Stimulated activated CD8-positive, alpha-beta memory T cell treated with anti-CD3 and anti-CD28 coated beads, Interleukin-2, amount 100 ng/mL, for 1 hour (primary cell): ENCODE measurements at places on chromosomes 16 and 17.

DNA sequence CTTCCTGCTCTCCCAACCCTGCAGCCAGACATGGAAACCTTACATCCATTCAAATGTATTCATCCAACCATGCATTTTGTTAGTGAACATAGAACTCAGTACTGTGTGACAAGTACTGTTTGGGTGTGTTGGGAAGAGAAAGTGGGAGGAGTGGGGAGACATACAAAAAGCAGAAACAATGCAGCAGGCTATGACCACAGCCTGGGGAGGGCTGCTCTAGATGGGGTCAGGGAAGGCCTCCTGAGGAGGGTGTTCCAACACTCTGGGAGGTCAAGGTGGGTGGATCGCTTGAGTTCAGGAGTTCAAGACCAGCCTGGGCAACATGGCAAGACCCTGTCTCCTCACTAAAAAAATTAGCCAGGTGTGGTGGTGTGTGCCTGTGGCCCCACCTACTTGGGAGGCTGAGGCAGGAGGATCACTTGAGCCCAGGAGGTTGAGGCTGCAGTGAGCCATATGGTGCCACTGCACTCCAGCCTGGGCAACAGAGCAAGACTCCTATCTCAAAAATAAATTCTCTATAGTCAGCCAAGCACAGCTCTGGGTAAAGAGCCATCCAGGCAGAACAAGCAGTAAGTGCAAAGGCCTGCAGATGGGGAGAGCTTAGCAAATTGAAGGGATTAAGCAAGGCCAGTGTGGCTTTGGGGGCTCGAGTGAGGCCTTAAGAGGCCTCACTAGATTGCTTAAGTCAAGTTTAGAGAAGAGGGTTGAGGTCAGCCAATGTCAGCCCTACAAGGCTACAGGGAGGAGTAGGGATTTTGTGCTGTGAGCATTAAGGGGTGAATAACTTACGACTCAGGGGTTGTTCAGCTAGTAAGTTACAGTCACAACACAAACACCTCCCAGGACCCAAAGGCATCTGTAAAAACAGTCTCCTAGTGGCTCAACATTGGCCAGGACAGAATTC, 5.5 kb downstream of the SLC13A2 start:
- DNase-seq = no peak

DNA sequence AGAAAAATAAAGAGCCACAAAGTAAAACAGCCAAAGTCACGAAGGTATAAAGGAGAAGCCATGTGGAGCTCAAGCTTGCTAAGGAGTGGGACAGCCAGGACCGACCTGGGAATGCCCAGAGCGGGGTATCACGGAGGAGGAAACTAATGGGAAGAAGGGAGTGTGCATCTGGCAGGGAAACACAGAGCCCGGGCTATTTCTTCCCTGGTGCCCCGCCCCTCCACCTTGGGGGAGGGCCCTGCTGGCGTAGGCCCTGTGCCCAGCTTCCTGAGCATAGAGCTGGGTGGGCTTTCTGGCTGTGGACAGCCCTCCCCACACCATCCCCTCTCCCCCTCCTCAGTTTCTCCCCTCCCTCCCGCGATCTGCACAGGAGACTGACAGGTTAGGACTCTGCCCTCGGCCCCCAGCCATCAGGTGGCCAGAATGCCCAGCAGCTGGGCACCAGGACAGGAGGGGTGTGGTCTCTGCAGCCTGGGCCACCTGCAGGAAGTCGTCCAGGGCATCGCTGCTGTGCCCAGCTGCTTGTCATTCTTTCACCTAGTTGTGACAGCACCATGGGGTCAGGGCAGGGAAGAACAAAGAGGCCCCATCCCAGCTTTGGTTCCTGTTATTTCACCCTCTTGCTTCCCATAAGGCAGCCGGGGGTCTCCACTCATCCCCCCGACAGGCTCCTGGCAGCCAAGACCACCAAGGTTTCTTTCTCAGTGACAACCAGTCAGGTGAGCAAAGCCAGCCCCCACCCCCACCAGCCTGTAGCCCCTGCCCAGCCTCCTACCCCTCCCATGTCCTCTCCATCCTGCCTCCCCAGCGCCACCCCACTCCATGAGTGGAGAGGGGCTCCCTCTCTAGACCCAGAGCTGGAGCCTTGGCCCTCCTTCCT, 7.1 kb upstream of the DCAF7 start:
- DNase-seq = no peak

- DNase-seq = no peak
Measured at GRCh38 chr17:73347351-73347750, 35.5 kb upstream of the CDC42EP4 start.

DNA sequence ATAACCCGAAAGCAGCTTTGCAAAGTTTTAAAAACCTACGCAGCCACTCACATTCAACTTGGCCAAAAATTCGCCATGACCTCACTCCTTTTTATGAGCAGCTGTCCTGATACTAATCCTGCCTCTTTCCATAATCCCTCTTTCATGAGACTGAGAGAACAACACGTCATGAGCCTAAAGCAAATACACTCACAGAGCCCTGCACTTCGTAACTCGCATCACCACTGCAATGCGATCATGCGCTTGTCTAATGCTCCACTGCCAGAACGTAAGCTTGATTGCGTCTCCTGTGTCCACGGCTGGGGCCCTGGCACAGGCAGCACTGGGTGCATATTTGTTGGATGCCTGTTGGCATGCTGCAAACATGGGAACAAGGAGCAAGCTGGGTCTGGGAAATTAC, 36.2 kb downstream of the CDRT4 start:
- no peak for DNase-seq

GRCh38 chr17:42833767-42834422, 698 bp downstream of the PSME3 start:
- no peak for DNase-seq

DNA sequence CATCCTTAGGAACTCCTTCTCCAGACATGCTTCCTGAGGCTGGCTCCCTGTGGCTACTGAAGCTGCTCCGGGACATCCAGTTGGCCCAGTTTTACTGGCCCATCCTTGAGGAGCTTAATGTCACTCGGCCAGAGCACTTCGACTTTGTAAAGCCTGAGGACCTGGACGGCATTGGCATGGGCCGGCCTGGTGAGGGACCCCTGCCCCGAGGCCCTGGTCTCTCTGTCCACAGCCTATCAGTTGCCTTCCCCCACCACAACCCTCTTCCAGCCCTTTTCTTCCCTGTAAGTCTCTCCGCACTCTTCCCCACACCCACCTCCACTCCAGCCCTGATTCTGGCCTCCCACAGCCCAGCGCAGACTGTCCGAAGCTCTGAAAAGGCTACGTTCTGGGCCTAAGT, 2.0 kb downstream of the TNK1 start:
- no peak for DNase-seq

DNA sequence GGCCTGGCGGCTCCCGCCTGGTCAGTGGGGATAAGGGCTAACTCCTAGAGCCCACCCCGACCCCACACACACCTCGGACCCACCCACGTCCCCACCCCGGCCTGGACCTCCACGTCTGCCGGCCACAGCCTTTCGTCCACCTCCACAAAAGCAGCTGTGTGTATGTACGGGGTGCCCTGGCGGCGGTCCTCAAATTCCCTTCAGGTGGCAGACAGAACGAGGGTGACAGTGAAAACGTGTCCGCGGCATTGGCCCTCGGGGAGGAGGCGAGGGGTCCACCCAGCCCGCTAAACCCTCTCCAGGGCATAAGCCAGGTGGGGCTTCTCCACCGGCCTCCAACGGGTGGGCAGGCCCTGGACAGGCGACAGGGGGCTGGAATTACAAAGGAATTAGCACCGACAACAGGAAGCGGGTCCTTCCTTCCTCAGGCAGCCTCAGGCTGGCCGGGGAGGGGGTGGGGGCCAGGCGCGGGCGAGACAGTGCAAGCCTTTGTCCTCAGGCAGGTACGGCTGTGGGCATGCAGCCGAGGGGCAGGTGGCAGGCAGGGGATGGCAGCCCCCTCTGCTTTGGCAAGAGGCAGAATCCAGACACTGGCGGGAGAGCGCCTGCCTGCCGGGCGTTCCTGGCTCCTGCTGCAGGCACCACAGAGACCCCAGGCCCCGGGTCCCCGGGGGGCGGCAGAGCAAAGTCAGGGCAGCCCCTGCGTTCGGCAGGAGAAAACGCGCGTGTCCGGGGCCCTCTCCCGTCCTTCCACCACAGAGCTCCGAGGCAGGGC, 12.3 kb upstream of the PITPNA start:
- no peak for DNase-seq

GRCh38 chr16:69073181-69073702, 32.2 kb upstream of the HAS3 start:
- no peak for DNase-seq

DNA sequence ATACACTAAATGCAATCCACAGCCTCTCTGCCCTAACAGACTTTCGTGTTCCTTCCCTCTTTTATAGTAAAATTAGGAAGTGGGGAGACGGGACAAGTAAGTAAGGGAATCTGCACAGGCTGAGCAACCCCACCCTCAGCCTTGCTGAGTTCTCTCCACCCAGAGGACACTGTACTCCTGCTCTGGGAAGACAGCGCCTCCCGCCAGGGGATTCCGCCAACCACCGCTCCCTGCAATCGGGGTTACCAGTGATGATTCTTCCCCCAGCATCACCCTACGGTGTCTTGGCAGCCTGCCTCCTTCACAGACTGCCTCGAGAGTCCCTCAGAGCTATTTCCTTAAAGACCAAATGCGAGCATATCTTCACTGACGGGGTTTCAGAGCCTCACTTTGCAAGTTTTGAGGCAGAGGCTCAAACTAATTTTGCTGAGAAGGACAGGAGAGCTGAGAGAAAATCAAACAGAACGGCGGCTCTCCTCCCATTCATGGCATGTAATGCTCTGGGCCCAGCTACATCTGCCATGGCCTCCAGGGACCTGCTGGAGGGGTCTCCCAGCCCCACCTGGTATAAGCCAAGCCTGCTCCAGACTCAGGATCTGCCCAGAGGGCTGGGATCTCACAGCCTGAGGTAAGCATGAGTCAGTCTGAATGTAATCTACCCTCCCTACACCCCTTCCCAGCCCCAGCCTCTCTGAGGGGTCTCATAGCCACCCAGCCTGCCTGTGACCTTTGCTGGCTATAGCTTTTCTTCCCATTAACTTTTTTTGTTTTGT, 22.7 kb upstream of the ASGR2 start:
- no peak for DNase-seq

GRCh38 chr16:47851146-47851545, 304.6 kb downstream of the ABCC12 start:
- no peak for DNase-seq

- no peak for DNase-seq
Measured at GRCh38 chr17:33664116-33664840, 371.2 kb upstream of the ASIC2 start.

GRCh38 chr17:14016858-14017257, 52.4 kb upstream of the COX10 start:
- no peak for DNase-seq

DNA sequence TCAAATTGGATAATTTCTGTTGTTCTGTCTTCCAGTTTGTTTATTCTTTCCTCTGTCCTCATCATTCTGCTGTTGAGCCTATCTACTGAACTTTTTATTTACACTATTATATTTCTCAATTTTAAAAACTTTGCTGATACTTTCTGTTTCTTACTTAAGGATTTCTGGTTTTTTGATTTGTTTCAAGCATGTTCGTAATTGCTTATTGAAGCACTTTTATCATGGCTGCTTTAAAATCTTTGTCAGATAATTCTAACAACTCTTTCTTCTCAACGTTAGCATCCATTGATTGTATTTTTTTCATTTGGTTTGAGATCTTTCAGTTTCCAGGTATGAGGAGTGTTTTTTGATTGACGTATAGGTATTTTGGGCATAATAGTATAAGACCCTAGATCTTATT, 116.9 kb downstream of the PHKB start:
- no peak for DNase-seq

GRCh38 chr17:18961634-18962493, 9.9 kb downstream of the SLC5A10 start:
- DNase-seq = no peak

GRCh38 chr17:50331085-50331791, 14.7 kb upstream of the XYLT2 start:
- DNase-seq = no peak

DNA sequence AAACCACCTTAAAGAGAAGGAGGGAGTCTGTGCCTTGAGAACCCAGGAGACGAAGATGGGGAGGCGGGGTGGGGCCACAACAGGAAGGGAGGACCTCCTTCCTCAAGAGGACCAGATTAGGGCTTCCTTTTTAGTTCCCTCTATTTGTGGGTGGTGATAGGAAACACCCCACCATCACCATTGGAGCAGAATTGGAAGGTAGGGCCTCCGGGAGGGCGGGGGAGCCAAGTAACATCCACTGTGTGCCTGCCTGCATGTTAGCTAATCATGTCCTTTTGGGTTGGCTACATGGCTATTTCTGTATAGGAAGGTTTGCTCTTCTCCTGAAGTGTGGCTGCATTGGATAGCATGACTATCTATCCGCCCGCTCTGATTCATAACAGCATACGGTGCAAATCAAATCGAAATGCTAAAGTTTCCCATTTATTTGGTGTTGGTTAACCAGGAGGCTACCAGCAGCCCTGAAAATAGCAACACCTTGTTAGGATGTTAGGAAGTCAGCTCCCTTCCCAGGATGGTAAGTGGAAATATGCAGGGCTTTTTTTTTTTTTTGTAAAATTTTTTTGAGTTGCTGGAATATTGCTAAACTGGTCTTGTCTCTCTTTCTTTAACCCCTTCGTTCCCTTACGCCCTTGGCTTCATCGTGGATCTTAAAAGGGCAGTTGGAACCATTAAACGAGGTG, 4.2 kb downstream of the SYT17 start:
- no peak for DNase-seq

DNA sequence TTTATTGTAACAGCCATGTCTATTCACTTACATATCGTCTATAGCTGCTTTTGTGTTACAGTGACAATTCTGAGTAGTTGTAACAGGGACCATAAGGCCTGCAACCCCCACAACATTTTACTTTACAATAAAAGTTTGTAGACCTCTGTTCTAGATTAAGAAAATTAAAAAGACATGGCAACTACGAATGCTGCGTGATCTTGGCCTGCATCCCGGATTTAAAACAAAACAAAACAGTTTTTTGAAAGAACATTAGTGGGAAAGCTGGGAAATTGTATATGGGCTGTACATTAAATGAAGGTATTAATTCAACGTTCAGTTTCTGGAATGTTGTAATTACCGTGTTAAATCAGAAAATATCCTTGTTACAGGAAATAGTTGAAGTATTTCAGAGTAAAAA, 64.1 kb downstream of the RMI2 start:
- DNase-seq = no peak

- DNase-seq = no peak
Measured at GRCh38 chr16:90016339-90016950, 2.8 kb downstream of the DBNDD1 start.

DNA sequence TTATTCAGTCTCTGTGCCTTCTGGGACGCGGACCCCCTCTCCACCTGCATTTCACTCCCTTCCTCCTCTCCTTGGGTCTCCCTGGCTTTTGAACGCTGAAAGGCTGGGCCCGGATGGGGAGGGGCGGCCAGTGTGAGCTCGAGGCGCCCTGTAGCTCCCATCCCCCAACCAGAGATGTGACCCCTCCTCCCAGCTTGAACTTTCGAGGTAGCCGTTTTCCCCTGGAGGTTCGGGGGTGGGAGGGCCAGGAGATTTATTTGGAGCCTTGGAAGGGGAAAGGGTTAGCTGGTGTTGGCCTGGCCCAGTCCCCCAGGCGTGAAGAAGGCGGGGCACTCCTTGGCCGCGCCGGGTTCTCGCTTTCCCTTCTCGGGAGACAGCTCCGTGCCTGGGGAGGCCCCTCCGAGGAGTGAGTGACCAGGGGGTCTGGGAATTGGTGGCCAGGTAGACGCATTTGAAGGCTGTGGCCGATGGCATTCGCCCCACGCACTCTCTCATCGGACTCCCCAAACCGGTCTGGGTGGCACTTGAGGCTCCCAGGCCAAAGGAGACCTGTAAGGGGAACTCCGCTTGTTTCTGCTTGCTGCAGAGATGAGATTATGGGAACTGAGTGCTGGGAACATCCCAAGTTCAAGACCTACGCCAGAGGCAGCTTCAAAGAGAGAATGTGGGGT, 942 bp downstream of the LDAF1 start:
- no peak for DNase-seq

GRCh38 chr16:6146874-6147425, 1049.4 kb upstream of the EEF2KMT start:
- DNase-seq = no peak
